Gastroesophageal sphincter (tissue), 4 donors: ENCODE measurements at places on chromosomes 12 and 14. TPM values are rescaled to one million over a fixed set of nuclear protein-coding genes. Genes with fewer than 3 reads are reported as not detected.

GRCh38 chr12:5442251-5443006 is 10.5 kb downstream of the NTF3 start:
- no peak for ATAC-seq

GRCh38 chr14:38583471-38583870 is 327.6 kb upstream of the CLEC14A start:
- ATAC-seq, result no peak

GRCh38 chr14:41666301-41666700 is 59.6 kb downstream of the LRFN5 start:
- ATAC-seq, result no peak

DNA sequence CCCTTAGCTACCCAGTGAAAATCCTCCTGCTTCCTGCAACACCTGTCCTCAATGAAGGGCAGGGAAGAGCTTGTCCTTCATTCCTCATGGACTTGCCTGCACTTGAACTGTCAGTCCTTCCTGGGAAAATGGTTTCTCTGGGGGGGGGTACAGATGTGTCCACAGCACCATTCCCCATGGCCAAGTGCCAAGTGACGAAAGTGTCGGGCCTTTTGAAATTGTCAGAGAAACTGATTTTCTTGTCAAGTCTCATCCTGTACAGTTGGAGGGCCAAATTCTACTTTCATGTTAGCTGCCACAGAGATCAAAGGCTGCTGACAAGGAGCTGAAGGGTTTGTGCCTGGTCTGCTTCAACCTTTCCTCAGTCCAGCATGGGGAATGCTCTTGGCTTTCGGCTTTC is 179.5 kb upstream of the PARP11 start:
- no peak for ATAC-seq

DNA sequence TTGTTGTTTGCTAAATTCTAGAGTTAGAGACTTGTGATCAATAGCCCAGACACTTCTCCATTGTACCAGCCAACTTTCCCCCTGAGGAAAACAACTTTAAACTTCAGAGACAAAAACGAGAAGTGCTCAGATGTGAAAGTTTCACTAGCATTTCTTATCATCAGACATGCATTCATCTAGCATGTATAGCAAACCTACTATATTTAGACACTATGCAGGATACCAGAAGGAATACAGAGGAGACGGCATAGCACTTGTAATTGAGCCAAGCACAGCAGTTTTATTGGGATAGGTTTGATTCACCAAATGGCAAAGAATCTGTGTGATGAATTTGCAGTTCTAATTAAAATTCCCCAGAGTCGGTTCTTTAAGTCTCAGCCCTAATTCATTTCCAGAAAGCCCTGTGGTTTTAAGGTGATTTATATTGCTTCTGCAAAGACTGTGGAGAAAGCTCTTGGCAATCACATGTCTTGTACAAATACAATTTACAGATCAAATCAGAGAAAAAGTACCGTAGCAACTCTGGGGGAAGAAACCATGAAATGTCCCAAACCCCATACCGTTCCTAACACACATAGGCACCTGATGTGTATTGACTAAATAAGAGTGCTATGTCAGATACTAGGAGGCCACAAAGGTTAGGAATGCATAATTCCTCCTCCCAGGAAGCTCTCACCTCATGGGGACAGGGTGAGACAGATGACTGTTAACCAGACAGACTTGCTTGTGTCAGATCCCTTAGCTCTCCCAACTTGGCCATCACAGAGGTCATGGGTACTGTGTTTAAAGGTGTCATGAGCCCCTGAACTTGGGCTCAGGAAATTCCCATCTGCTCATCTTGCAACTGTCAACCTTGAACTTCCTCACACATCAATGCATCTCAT is 69.6 kb upstream of the KRAS start:
- ATAC-seq, result no peak

DNA sequence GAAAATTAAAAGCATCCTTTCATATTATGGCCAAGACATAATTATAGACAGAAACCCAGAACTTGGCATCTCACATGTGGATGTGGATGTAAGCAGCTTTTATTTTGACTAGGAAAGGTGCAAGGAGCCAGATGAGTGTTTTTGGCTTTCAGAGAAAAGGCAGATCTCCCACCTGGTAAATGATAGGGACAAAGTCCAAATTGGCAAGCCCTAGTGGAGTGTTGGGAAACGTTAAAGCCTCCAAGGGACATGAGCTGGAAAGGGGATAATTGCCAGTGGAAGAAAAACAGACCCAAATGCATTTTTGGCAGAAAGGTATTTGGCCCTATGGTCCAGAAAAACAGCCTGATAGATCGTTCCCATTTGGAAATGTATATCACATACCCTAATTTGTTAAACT is 60.1 kb downstream of the KLHL28 start:
- no peak for ATAC-seq

DNA sequence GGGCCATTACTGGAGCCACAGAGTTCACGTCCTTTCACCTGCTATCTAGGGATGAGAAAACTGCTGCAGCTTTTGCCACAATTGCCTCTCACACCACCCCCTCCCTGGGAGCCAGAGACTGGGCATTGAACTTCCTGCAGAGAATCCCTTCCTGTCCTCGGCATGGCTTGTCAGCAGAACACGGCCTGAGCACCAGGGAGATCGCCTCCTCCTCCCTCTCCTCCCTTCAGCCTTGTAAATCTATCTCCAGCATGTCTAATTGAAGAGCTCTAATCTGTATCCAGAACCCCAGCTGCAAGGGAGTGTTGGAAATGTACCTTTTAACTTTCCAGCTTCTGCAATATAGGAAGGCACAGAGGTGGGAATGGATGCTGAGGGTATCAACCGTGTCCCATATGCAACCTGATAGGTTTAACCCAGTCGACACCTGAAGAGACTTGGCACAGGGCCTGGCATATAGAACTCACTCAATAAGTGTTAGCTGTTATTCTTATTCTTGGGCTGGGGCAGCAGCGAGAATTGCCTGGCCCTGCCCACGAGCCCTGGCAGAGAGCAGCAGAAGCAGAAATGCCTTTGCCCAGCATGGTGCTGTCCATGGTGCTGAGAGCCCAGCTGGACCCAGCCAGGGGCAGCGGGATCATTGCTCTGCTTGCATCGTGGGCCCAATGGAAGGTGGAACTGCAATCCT is 26.8 kb downstream of the TMEM63C start:
- ATAC-seq, result no peak

- no peak for ATAC-seq
Observed at GRCh38 chr12:23139026-23139425, 514.1 kb downstream of the ETNK1 start.

VRTN gene
- total RNA-seq, result not detected

- ATAC-seq, result no peak
Observed at GRCh38 chr14:67975470-67975869, 155.9 kb downstream of the RAD51B start.

- ATAC-seq, result no peak
Observed at GRCh38 chr14:74575936-74576335, 36.1 kb downstream of the LTBP2 start.

- ATAC-seq, result no peak
Observed at GRCh38 chr14:89957791-89958190, 2.1 kb downstream of the TDP1 start.

DNA sequence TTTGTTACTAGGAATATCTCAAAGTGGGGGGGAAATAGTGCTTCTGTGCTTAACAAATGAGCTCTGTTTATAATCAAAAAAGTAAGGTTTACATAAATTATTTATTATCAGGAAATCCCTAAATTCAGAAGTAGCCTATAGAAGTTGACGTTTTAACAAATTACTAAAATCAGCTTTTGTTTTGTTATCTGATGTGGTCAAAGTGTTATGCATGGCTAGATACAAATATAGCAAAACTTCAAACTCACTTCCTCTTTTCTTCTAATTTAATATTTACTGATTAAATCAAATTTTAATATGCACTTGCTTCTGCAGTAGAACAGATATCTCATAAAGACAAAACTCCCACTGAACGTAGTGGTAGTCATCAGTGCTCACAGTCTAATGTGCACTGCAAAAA is 47.5 kb downstream of the GARIN6 start:
- ATAC-seq, result no peak

LRP1-AS gene
- total RNA-seq, result not detected

DNA sequence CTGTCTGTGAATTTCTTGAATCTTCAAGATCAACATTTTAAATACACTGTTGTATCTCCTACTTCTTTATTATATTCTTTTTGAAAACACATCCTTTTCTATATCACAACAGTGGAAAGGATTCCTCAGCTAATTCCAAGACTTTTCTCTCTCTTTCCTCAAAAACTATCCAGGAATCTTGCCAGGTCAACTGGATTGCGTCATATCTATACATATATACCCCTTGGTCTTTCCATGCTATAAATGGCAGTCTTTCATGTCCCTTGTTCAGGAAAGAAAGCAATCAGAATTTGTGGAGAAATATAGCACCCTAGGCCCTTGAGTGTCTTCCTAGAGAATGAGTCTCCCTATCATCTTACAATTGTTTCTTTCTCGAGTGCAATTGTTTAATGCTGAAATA is 149.0 kb downstream of the KCNA5 start:
- ATAC-seq, result no peak

SLC6A15 gene
- total RNA-seq, result 1.5 TPM

TAS2R31 gene
- 1.1 TPM for total RNA-seq

GRCh38 chr14:75246546-75247285 is 31.9 kb upstream of the FOS start:
- no peak for ATAC-seq

- ATAC-seq, result no peak
Observed at GRCh38 chr12:123346946-123347345, 17.7 kb downstream of the SBNO1 start.

GRCh38 chr14:48943913-48944312 is 642.3 kb downstream of the RPS29 start:
- ATAC-seq, result no peak

GRCh38 chr12:94277426-94278000 is 129.1 kb downstream of the PLXNC1 start:
- ATAC-seq, result no peak

PTHLH gene
- total RNA-seq, result 0.47 TPM

PAX9 gene
- 5.4 TPM for total RNA-seq

GPR84 gene
- 0.54 TPM for total RNA-seq

- no peak for ATAC-seq
Observed at GRCh38 chr12:27958675-27959074, 13.9 kb downstream of the PTHLH start.

MYBPC1 gene
- not detected for total RNA-seq

- no peak for ATAC-seq
Observed at GRCh38 chr12:27437839-27438238, 8.7 kb upstream of the SMCO2 start.

TSHR gene
- total RNA-seq, result not detected

GRCh38 chr12:84772281-84772680 is 140.3 kb downstream of the SLC6A15 start:
- ATAC-seq, result no peak

ANO2 gene
- 8.1 TPM for total RNA-seq

- no peak for ATAC-seq
Observed at GRCh38 chr14:49196327-49196726, 389.9 kb downstream of the RPS29 start.
